Psoas muscle (tissue), 8 donors: ENCODE measurements at places on chromosomes 7 and 10. TPM values are rescaled to one million over a fixed set of nuclear protein-coding genes. Genes with fewer than 3 reads are reported as not detected.
A peak's percentile ranks its signal among the peaks of the same experiment; 100 is the strongest.

DNA sequence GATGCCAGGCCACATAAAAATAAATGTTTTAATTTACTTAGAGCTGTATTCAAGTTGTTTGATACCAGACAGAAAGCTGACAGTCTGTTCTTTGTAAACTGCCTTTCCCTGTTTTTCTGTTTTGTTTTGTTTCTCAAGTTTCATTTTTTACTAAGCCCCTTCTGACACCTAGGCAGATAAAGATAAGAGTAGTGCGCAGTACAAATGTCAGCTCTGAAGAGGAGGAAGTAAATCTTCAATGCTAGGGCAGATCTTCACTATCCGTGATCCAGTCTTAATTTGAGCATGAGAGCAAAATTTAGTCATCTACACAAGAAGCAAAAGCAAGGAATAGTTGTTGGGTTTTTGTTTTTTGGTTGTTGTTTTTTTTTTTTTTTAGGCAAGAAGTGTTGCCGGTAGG is 27.3 kb downstream of the MTURN start:
- DNase-seq: no peak

GRCh38 chr7:143499743-143500348 is 22.2 kb downstream of the TAS2R41 start:
- DNase-seq: no peak

DNA sequence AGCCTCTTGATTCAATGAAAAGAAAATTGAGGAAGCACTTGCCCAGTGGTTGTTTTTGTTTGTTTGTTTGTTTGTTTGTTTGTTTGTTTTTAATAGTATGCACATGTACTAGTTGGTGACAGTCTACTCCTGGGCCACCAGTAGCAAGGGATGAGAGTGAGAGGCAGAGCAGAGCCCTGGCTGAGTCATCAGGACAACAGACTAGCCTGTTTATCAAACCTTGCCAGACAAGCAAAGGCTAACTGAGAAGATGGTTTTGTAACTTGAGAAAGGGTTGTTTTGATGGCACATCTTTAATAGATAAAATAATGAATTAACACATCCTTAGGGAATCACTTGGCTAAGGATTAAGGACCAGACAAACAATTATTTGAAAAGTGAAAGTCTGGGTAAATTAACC is 78.1 kb downstream of the INHBA start:
- no peak for DNase-seq

- DNase-seq: peak; percentile 63
These were observed 975 bp downstream of the GLCCI1 start for GRCh38 chr7:7969306-7970236.

- DNase-seq: no peak
These were observed 2.6 kb upstream of the NPSR1 start for GRCh38 chr7:34655384-34655783.

- no peak for DNase-seq
These were observed 65.9 kb downstream of the CREB3L2 start for GRCh38 chr7:137935884-137936508.

GRCh38 chr10:130350996-130351395 is 214.8 kb downstream of the GLRX3 start:
- DNase-seq: no peak

- DNase-seq: no peak
These were observed 44.5 kb downstream of the KCNMA1 start for GRCh38 chr10:77592946-77593636.

GRCh38 chr7:84237533-84238173 is 43.1 kb upstream of the SEMA3A start:
- no peak for DNase-seq

DNA sequence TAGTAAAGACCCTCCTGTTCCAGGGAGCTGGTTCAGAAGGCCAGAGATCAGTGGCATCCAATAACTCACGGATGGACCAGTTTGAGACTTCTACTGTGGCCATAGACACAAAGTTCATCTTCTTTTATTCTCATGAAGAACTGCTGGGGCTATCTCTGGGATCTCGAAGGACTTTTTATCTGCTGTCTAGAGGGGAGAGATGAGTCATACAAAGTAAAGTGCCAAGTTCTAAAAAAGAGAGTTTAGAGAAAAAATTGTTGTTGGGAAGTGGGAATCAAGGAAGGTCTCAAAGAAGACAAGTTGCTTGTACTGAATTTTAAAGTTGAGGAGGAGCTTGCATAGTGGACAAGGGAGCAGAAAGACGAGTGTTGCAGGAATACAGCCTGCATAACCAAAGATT is 8.0 kb upstream of the FAM221A start:
- no peak for DNase-seq

- DNase-seq: no peak
These were observed 68.6 kb upstream of the SEM1 start for GRCh38 chr7:96778263-96778662.

DNA sequence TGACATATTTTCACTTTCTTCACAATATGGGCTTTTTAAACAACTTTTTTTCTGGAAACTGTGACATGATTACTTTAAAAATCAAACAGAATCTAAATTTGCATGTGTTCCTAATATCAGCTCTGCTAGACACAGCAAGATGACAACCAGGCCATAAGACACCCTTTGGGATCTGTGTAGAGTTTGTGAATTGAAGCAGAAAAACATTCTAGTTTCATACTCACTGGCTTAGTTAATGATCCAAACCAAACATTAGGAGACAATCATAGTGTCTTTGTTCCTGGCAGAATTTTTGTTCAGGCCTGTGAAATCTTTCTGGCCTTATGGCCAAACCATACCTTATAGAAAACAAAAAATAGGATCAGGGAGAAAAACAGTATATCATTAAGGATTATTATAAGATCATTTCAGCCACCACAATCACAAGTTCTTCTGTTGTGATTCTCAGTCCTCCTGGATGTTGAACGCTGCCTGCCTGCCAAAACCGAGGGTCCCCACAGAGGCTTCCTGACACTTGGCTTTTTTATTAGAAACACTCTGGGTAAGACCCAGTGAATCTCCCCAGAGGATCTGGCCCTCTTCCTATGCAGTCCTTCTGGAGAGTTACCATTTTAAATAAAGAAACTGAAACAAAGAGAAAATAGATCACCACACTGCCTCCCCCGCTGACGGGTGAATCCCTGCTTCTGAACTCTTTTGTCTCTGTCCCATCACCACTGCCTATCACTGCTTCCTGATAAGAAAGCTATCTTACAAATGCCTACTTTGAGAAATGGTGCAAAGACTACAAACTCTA is 79.2 kb upstream of the PPP1R3C start:
- DNase-seq: no peak

Gene SLC18A3
- not detected for total RNA-seq

Gene GCK
- not detected for total RNA-seq

Gene PPP1R9A
- 17.3 TPM for total RNA-seq

Gene NPC1L1
- total RNA-seq: not detected

Gene HSPA12A
- total RNA-seq: 9.4 TPM
